Activated CD8-positive, alpha-beta memory T cell treated with anti-CD3 and anti-CD28 coated beads for 36 hours (primary cell): ENCODE measurements at places on chromosomes 5 and 9. TPM values are rescaled to one million over a fixed set of nuclear protein-coding genes. Genes with fewer than 3 reads are reported as not detected.

Gene NR5A1
- total RNA-seq, result not detected

Gene SEMA5A
- not detected for total RNA-seq

Gene SLC36A3
- not detected for total RNA-seq

Gene IRX1
- total RNA-seq, result not detected

Gene OMD
- not detected for total RNA-seq

Gene CAPSL
- 0.27 TPM for total RNA-seq

Gene FAM163B
- not detected for total RNA-seq
